Stimulated activated CD4-positive, alpha-beta T cell treated with anti-CD3 and anti-CD28 coated beads, Interleukin-4, amount 100 ng/mL, for 4 hours (primary cell): ENCODE measurements at places on chromosomes 3 and 15.

DNA sequence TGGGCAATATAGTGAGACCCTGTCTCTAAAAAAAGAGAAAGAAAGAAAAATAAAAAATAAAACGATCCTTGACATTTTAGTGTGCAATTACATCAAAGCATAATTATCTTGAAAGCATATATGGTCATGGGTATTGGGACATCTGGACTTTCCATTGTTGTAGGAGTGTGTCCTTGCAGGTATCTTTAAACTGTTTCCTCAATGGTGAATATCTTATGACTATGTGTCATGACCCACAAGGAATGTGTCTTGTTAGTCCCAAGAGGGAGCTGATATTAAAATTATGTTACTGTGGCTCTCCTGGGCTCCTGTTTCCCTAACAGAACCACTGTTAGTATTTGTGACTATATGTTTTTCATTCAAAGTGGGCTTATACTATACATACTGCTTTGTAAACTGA, 26.6 kb downstream of the EIF1B start:
- no peak for DNase-seq

DNA sequence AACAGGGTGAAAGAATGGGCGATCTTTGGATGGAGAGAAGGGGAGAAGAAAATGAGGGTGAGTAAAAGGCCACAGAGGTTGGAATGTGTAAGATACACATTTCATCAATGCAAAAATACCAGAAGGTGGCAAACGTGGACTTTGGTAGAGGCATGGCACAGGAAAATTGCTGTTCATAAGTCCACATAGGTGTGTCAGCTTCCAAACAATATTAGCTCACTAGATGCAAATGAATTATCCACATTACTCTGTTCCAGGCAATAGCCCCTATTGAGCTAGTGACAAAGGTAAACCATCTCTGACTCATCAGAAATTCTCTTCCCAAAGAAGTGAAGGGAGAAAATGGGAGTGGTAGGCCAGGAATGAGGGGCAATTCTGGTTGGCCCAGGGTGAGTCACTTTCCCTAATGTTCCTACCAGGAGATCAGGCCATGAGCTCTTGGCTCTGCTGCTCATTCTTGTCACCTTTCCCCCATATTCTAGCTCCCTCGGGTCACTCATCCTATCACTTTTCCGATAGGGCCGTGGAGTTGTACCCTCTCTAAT, 19.9 kb downstream of the ACKR2 start:
- DNase-seq: no peak

DNA sequence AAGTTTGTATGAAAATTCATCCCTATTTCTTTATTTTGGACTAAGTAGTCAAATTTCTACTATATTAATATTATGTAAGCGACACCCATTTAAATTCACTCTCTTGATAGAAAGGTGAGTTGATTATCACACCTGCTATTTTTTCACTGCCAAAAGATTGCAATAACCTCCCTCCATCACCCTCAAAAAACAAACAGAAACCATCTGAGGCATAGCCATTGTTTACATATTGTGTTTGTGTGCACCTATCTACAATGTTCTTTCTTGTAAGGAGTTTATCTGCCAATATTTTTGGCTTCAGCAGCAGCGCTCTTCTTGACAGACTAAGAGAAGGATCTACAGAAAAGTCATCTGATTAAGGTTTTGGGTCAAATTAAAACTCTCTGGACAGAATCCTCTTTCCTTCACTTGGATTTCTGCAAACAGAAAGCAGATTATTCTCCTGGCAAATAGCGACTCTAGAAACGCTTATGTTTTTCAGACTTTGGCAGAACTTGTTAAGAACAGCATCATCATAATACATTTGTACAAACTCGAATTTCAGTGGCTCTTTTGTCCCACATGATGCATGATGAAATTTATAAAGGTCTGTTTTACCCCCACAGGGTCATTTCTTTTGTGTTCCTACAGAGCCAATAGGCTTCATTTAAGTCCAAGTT, 48.6 kb downstream of the KCNMB2 start:
- no peak for DNase-seq

DNA sequence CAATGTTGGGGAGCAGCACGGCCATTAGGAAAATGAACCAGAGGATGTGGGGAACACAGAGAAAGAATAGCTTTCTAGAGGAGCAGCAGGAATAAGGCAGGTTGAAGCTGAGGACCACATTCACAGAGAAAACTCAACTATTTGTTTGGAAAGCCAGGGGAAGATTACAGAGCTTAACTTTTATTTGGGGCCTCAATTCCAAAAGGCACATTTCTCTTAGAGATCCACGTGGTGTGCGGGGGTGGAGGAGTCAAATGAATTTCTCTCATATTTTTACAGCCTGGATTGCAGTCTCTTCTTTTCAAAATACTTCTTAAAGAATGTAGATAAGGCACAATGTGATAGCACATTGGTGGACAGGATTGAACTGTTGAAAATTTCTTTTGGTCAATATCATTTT, 253.7 kb downstream of the ROBO1 start:
- DNase-seq: no peak

- no peak for DNase-seq
Measured at GRCh38 chr3:14305324-14305723, 97.1 kb upstream of the SLC6A6 start.

- DNase-seq: no peak
Measured at GRCh38 chr3:129656659-129657247, 50.3 kb upstream of the PLXND1 start.

DNA sequence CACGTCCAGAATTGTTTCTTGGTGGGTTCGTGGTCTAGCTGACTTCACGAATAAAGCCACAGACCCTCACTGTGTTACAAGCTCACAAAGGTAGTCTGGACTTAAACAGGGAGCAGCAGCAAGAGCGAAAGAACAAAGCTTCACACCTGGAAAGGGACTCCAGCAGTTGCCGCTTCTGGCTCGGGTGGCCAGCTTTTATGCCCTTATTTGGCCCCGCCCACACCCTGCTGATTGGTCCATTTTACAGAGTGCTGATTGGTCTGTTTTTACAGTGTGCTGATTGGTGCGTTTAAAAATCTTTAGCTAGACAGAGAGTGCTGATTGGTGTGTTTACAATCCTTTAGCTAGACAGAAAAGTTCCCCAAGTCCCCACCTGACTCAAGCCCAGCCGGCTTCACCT, 194.2 kb upstream of the NDN start:
- no peak for DNase-seq

DNA sequence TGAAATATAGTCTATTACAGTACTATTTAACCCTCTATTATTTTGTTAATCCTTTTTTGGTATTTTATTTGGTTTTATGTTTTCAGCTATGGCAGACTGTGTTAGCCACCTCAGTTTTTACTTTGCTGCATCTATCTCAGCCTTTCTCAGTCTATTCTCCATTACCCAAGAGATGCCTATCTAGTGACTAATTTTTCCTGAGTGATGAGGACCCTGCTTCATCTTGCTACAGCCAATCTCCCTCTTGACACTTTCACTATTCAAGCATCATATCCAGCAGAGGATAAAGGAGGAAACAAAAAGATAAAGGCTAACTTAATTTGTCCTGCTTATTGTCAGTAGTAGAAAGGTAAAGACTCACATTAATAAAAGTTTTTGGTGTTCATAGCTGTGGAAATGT, 141.8 kb upstream of the NECTIN3 start:
- DNase-seq: no peak

DNA sequence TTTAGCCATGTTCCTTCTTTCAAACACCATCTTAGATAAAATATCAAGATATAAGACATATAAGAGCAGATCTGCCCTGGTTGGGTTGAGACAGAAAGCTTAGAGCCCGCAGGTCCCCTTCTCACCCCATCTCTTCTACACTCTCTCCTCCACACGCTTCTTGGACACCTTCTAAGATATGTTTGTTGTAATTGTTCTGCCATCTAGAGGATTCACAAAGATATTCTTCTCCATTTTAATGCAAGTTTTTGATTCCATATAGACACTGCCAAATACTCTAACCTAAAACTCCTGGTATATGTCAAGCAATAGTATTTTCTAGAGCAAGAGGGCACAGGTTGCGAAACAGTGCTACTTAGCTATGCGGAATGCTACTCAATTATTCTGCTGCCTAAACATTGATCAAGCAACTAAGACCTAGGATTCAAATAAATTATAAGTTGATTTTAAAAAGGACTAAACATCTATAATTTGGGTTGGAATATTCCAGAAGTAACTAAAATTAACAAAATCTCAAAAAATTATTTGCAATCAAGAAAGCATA, 6.8 kb downstream of the CHRM5 start:
- DNase-seq: no peak
